ENCODE measurements at places on chromosomes 1 and 21.

GRCh38 chr21:44989537-44989886 lies 49.7 kb downstream of the SLX9 start:
- peaks cover 5% of the 10 kb centered on the region for H3K4me1 ChIP-seq
- no peak overlapping the region for H3K27ac ChIP-seq

GRCh38 chr1:96090134-96090533 lies 631.5 kb upstream of the PTBP2 start:
- no peak overlapping the region for H3K27ac ChIP-seq
- H3K27me3 ChIP-seq, result no peaks in the 10 kb centered on the region
- H3K36me3 ChIP-seq, result no peaks in the 10 kb centered on the region
- no peaks in the 10 kb centered on the region for H3K4me1 ChIP-seq
- H3K4me3 ChIP-seq, result no peak overlapping the region

DNA sequence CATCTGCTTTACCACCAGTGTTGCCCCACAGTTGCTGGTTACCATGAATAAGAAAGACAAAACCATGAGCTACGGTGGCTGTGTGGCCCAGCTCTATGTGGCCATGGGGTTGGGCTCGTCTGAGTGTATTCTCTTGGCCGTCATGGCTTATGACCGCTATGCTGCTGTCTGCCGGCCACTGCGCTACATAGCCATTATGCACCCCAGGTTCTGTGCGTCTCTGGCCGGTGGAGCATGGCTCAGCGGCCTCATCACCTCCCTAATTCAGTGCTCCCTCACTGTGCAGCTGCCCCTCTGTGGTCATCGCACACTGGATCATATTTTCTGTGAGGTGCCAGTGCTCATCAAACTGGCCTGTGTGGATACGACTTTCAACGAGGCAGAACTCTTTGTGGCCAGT lies 14.0 kb downstream of the OR2G6 start:
- no peak overlapping the region for H3K4me3 ChIP-seq
- H3K4me1 ChIP-seq, result no peaks in the 10 kb centered on the region
- H3K27me3 ChIP-seq, result no peaks in the 10 kb centered on the region

GRCh38 chr1:904310-904950 lies 19.3 kb upstream of the SAMD11 start:
- H3K27me3 ChIP-seq, result peaks cover 45% of the 10 kb centered on the region
- no peak overlapping the region for H3K27ac ChIP-seq
- no peaks in the 10 kb centered on the region for H3K36me3 ChIP-seq
- H3K4me1 ChIP-seq, result peaks cover 22% of the 10 kb centered on the region
- peak overlapping the region; percentile 44 for H3K4me3 ChIP-seq

- no peaks in the 10 kb centered on the region for H3K4me1 ChIP-seq
- no peaks in the 10 kb centered on the region for H3K36me3 ChIP-seq
- H3K27me3 ChIP-seq, result peaks cover 18% of the 10 kb centered on the region
- H3K4me3 ChIP-seq, result no peak overlapping the region
- DNase-seq, result no peak
- H3K27ac ChIP-seq, result no peak overlapping the region
Measured at GRCh38 chr1:180250883-180251509, 20.9 kb downstream of the LHX4 start.
